ENCODE measurements at places on chromosomes 13 and 19. TPM values are rescaled to one million over a fixed set of nuclear protein-coding genes. Genes with fewer than 3 reads are reported as not detected.

Gene ATXN8OS
- total RNA-seq, result not detected

DNA sequence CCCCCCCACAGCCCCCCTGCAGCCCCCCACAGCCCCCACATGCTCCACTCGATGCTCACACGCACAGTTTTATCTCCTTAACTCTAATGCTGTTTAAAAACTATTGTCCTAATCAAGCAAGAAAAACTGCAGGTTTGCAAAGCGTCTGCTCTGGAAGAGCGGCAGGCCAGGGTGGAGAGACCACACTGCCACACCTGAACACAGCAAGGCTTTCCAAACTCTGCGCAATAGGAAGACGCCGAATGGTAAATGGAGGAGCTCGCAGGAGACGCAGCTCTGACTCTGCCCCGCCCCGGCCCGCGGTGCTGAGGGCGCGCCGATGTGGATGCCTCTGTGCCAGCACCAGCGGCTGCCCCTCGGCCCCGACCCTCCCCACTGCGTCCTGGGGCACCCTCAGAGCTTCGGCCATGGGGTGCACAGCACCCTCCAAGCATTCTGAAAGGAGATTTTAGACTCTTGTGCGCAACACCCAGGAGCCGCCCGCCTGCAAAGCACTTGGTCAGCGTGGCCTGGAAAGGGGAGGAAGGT, 32.4 kb downstream of the RASA3 start:
- no peak overlapping the region for H3K27ac ChIP-seq
- DNase-seq, result no peak
- H3K4me1 ChIP-seq, result peaks cover 35% of the 10 kb centered on the region
- H3K27me3 ChIP-seq, result peaks cover 4% of the 10 kb centered on the region
- H3K36me3 ChIP-seq, result peaks cover 5% of the 10 kb centered on the region

GRCh38 chr19:4447327-4448146, 10.1 kb downstream of the UBXN6 start:
- no peak overlapping the region for H3K4me3 ChIP-seq
- no peak overlapping the region for H3K27ac ChIP-seq
- H3K4me1 ChIP-seq, result no peaks in the 10 kb centered on the region
- no peak for DNase-seq
- peaks cover 2% of the 10 kb centered on the region for H3K27me3 ChIP-seq

Gene STAP2
- 5.0 TPM for total RNA-seq

DNA sequence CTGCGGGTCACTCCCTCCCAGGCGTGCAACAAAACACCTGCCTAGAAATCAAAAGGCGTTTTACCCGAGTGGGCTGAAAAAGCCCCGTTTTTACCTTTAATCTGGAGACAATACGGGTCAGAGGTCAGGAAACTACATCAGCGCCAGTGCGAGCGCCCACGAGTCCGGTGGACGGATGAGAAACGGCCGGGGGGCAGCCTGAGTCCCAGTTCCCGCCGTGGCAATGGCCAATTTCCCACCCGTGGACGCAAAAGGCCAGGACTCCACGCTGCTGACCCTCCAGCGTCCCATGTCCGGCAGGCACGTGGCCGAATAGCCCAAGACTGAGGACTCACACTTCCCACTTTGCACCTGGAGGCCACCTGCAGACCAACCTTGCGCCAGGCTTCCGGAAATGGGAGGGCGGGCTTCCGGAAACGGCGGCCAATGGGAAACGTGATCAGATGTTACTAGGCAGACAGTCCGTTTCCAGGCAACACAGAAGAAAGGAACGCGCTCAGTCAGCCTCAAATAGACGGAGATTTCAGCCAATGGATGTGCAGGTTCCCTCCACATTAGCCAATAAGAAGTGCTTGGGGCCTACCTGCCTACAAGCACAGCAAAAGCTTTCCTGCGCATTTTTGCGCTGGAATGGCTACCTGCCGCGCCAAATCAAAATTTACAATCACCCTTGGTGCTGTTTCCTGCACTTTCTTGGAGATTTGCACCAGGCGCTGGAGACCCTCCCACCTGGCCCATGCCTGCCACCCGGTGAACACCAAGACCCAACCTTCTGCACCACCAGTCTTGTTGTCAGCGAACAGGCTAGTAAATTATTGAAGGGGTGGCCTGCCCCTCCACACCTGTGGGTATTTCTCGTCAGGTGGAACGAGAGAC, 47.4 kb downstream of the ZFP14 start:
- H3K4me1 ChIP-seq, result peaks cover 30% of the 10 kb centered on the region
- DNase-seq, result peak; percentile 80
- peaks cover 53% of the 10 kb centered on the region for H3K36me3 ChIP-seq
- peak overlapping the region; percentile 94 for H3K4me3 ChIP-seq

Gene URAD
- total RNA-seq, result not detected

DNA sequence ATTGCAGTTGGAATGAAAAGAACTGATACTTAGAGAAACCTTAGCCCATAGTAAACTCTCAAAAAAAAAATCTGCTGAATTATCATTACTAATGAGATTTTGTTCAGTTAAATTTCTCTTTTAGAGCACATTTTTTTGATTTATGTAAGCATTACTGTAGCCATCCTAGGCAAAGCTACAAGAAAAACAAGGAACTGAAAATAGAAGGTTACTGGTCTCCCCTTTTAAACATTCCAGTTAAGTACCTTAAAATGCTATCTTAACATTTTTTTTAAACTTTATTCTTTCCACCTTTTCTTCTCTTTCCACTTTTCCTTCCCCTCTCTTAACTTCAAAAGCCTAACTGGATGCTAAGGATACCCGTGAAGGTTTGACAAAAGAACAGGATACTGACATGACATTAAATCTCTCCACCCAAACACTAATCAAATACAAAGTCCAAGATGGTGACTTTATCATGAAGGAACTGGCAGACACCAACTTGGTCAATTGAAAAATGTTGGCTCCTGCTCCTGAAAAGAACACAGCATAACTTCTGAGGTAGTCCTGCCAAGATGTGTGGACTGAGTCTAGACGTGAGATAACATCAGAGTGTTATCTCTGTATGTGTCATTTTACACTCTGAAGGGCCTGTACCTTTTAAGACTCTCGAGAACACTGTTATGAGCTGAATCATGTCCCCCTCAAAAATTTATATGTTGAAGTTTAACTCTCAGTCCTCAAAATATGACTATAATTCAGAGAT, 29.5 kb upstream of the SACS start:
- no peak overlapping the region for H3K27ac ChIP-seq
- no peak for DNase-seq
- H3K4me3 ChIP-seq, result no peak overlapping the region

Gene AXL
- 6.8 TPM for total RNA-seq

GRCh38 chr19:50292216-50292827, 36.9 kb downstream of the KCNC3 start:
- no peak overlapping the region for H3K27ac ChIP-seq
- no peaks in the 10 kb centered on the region for H3K27me3 ChIP-seq
- peaks cover 4% of the 10 kb centered on the region for H3K4me1 ChIP-seq
- DNase-seq, result no peak
- H3K4me3 ChIP-seq, result no peak overlapping the region
- peaks cover 10% of the 10 kb centered on the region for H3K36me3 ChIP-seq

- peaks cover 83% of the 10 kb centered on the region for H3K4me1 ChIP-seq
- peak overlapping the region; percentile 96 for H3K4me3 ChIP-seq
- peaks cover 15% of the 10 kb centered on the region for H3K36me3 ChIP-seq
- H3K27ac ChIP-seq, result peak overlapping the region; percentile 30
These were observed 5.2 kb downstream of the EFNB2 start for GRCh38 chr13:106530171-106530851.

Gene SOHLH2
- total RNA-seq, result not detected

Gene C1QTNF9
- total RNA-seq, result not detected

Gene PALM
- total RNA-seq, result 52.1 TPM

DNA sequence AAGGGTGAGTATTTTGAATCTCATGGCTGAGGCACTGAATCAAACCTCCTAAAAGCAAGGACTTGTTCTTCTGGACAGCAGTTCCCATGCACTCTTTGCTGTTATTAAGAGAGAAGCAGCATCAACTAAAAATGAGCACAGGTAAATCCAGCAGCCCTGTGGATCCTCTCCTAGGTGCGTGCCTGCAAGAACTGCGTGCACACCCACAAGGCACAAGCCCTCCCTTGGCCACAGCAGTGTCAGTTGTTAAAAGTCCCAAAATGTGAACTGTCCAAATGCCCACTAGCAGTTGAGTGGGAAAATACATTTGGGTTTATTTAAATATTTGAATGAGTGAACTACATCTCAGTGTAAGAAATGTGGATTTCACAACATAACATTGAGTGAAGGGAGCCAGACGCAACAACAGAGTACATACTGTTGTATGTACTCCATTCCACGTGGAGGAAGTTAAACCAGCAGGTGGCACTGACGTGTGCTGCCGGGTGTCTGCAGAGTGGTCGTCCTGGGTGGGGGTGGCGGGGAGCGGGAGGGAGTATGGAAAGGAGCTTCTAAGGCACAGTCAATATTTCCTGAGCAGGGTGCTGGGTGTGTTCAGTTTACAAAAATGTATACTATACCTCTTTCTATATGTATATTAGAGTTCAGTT, 266.4 kb downstream of the NALCN start:
- peaks cover 14% of the 10 kb centered on the region for H3K4me1 ChIP-seq
- no peak overlapping the region for H3K27ac ChIP-seq
- no peaks in the 10 kb centered on the region for H3K36me3 ChIP-seq
- H3K27me3 ChIP-seq, result peaks cover 25% of the 10 kb centered on the region
- H3K4me3 ChIP-seq, result no peak overlapping the region
- no peak for DNase-seq

DNA sequence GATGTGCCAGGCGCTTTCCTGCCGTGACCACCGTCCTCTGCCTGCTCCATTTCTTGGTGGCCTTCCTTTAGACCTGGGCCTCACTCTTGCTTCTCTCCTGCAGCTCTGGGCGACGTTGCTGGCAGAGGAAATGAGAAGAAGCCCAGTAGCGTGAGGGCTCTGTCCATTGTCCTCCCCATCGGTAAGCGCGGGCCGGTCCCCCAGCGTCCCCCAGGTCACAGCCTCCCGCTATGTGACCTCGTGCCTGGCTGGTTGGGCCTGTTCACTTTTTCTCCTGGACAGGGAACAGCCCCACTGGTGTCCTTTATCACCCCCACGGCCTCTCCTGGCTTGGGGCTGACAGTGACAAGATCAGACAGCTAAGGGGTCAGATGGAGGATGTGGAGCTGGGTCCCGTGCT, 27.7 kb downstream of the SPC24 start:
- no peaks in the 10 kb centered on the region for H3K4me1 ChIP-seq
- H3K27ac ChIP-seq, result no peak overlapping the region
- peaks cover 13% of the 10 kb centered on the region for H3K27me3 ChIP-seq
- H3K36me3 ChIP-seq, result peaks cover 40% of the 10 kb centered on the region
- DNase-seq, result no peak
- H3K4me3 ChIP-seq, result no peak overlapping the region

GRCh38 chr19:33419788-33420130, 46.2 kb downstream of the CEBPG start:
- peak; percentile 40 for DNase-seq
- H3K36me3 ChIP-seq, result no peaks in the 10 kb centered on the region
- H3K4me1 ChIP-seq, result peaks cover 5% of the 10 kb centered on the region

Gene ANKRD24
- 0.19 TPM for total RNA-seq

Gene GIPR
- 0.96 TPM for total RNA-seq

GRCh38 chr13:45626731-45627374, 11.3 kb upstream of the ERICH6B start:
- peaks cover 48% of the 10 kb centered on the region for H3K4me1 ChIP-seq
- no peak overlapping the region for H3K4me3 ChIP-seq
- H3K36me3 ChIP-seq, result no peaks in the 10 kb centered on the region
- H3K27ac ChIP-seq, result no peak overlapping the region

Gene TMPRSS9
- 0.12 TPM for total RNA-seq

DNA sequence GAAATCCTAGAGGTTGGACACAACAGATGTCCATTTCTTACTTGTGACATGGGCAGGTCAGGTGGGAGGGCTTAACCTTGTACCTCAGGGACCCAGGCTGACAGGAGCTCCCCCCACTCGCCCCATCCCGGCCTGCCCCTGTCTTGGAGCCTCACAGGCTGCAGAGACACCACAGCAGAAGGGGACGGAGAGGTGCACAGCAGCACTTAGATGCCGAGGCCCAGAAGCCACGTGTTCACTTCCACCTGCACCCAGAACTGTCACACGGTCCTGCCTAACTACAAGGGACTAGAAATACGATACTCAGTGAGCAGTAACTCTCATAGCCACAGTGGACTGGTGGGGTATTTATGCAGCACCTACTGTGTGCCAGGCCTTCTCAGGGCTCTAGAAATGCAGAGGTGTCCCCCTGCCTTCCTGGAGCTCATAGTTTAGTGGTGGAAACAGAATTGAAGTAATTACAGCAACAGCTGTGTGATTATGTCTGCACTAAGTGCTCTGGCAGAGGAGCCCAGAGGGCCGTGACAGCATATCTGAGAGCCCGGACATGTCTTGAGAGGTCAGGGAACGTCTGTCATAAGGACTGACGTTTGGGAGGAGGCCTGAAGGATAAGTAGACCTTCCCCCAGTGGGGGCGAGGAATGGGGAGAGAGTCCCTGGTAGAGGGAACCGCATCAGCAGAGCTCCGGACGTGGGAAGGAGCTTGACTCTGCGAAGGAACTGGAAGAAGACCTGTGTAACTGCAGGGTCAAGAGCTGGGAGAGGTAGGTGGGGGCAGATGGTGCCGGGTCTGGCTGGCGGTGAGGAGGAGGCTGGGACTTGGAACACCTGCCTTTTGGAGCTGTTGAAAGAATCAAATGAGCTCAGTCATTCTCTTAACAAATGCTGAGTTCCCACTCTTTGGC, 130.0 kb downstream of the SIPA1L3 start:
- peaks cover 30% of the 10 kb centered on the region for H3K4me1 ChIP-seq
- no peaks in the 10 kb centered on the region for H3K27me3 ChIP-seq
- peak overlapping the region; percentile 46 for H3K27ac ChIP-seq
- DNase-seq, result no peak
- H3K36me3 ChIP-seq, result peaks cover 2% of the 10 kb centered on the region

DNA sequence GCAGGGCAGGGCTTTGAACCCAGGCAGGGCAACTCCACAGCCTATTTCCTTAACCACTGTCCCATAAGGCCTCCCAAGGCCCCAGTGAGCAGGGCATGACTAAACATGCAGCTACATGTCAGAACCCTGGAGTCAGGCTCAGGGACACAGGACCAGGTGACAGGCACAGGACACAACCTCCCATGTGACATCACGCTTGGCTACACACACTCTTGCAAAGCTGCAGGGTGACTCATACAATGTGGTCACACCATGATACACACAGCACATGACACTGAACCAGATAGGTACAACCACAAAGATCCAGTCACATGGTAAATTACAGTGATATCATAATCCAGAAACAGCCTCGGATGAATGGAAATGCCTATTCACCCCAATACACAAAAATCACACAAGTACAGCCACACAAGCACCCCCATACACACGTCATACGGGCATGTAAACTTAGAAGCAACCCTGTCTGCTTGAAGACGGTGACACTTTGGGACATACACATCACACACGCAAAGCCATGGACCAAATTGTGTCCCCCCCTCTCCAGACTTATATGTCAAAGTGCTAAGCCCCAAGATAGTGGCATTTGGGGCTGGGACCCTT, 14.5 kb downstream of the KLK4 start:
- H3K27me3 ChIP-seq, result peaks cover 80% of the 10 kb centered on the region
- H3K4me1 ChIP-seq, result no peaks in the 10 kb centered on the region
- no peak for DNase-seq
- H3K27ac ChIP-seq, result no peak overlapping the region
